ENCODE measurements at places on chromosomes 7 and 10.
A peak's percentile ranks its signal among the peaks of the same experiment; 100 is the strongest.

DNA sequence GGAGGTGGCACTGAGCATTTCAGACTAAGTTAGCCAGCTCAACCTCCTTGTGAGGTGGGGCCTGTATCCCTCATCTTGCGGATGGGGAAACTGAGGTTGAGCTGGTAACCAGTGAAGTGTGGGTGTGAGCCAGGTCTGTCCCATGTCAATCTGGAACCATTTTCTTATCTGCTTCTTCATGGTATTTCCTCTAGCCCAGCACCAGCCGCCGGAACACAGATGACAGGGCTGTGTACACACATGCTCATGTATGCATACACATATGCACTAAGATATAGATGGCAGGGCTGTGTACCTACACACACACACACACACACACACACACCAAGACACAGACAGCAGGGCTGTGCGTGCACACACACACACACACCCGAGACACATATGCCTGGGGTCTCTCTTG, 18.5 kb downstream of the RAMP3 start:
- DNase-seq: no peak

DNA sequence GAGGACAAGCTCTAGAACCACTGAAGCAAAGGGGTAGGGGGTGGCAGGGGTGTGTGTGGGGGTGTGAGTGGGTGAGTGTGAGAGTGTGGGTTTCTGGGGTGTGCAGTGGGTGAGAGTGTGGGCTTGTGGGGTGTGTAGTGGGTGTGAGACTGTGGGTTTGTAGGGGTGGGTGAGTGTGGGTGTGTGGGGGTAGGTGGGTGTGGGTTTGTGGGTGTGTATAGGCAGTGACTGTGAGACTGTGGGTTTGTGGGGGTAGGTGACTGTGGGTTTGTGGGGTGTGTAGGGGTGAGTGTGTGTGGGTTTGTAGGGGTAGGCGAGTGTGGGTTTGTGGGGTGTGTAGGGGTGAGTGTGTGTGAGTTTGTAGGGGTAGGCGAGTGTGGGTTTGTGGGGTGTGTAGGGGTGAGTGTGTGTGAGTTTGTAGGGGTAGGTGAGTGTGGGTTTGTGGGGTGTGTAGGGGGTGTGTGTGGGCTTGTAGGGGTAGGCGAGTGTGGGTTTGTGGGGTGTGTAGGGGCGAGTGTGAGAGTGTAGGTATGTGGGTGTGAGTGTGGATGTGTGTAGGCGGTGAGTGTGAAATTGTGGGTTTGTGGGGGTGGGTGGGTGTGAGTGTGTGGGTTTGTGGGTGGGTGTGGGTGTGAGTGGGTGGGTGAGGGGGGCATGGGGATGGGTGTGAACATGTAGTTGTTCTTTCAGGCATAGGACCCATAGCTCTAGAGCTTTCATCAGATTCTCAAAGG, 8.8 kb downstream of the NOS3 start:
- no peak for DNase-seq

DNA sequence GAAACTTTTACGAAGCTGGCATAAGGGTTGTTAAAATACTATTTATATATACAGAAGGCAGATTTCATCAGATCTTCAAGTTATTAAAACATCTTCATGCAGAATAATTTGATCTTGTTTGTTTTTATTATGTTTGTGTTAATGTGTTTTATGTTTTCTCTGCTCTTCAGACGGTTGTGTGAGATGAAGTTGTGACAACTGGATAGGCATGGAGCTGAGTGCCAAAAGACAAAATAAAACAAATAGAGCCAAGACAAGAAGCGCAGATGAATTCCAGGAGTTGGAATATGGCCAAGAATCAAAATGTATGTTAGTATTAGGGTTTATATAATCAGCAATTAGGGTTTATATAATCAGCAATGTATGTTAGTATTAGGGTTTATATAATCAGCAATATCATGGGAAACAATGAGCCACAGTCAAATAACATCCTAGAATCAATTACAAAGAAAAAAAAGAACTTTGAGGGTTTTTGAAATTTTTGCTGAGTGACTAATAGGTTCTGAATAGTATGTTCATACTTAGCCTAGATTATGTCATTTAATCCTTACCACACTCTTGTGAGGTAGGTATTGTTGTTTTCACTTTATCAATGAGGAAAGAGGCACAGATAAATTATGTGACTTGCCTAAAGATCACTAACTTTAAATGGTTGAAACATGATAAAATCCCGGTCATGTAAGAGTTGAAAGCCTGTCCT, 488.0 kb upstream of the STEAP1 start:
- no peak for DNase-seq

DNA sequence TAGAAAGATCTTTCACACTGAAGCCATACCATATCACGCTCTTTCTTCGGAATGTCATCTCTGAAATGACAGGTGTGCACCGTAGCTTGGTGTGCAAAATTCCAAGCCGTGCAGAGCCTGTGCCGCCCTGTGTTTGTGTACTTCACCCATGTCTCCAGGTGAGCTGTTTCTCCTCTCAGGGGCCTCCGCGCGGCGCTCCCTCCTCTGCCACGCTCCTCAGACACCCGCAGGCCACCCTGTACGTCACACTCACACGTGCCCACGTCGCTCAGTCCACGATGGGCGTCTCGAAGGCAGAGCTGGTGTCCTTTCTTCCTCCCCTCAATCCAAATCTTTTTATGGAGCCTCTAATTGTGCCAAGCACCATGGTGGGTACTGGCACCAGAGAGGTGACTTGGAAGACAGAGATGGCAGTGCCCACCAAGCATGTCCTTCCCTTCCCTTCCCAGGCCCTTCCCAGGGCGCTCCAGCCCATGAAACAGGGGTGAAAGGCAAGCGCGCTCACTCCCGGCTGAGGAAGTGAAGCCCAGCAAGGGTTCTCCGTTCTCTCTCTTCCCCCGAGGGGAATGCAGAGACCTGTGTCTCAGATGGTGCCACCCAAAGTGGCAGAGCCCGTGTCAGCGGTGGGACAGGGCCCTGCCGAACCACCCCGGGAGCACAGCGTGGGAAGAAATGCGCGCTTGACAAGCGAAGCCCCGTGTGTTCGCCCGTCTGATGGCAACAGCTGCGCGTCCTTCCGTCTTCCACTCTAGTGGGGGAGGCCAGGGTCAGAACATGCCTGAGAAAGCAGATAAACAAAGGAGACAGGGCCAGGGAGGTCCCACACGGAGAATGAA, 292.5 kb upstream of the SHH start:
- DNase-seq: no peak

DNA sequence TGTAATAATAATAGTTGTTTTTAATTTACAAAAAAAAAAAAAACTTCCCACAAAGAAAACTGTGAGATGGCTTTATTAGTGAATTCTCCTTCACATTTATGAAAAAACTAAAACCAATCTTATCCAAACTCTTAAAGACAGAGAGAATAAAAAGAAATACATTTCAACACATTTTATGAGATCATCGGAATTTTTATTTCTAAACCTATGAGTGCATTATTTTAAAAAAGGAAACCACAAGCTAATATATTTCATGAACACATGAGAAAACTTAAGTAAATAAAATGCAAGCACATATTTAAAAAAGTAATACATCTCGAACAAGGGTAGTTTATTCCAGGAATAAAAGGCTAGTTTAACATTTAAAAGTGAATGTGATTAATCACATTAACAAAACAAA, 31.5 kb downstream of the C7orf25 start:
- no peak for DNase-seq

DNA sequence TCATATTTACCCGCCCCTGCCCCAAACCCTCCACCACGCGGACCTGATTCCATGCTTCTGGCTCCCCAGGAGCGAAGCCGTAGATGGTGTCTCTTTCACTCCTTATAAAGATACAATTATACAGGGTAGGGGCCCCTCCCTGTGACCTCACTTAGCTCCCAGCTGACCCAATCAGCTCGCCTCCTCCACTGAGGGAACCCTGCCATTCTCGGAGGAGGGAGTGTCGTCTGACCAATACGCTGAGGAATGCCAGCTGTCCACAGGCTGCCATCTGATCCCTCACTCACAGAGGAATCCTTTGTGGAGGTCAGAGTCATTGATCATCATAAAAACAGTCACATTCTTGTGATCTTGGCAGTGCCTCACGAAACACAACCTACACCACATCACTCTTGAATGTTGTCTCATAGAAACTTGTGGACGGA, 67.5 kb upstream of the INSIG1 start:
- no peak for DNase-seq

GRCh38 chr7:68414631-68415425, 1183.4 kb upstream of the AUTS2 start:
- no peak for DNase-seq

- no peak for DNase-seq
Measured at GRCh38 chr7:117673839-117674238, 194.0 kb downstream of the CFTR start.

- DNase-seq: no peak
Measured at GRCh38 chr7:81349044-81349443, 420.8 kb downstream of the HGF start.

- no peak for DNase-seq
Measured at GRCh38 chr10:75021379-75022249, 89.8 kb upstream of the SAMD8 start.

GRCh38 chr10:12324530-12324929, 24.8 kb upstream of the CAMK1D start:
- DNase-seq: no peak

GRCh38 chr10:73756183-73756582, 12.0 kb downstream of the SEC24C start:
- no peak for DNase-seq

GRCh38 chr10:100184840-100185239, 989 bp downstream of the ERLIN1 start:
- DNase-seq: no peak

- DNase-seq: no peak
Measured at GRCh38 chr7:151774951-151775350, 102.0 kb downstream of the PRKAG2 start.

DNA sequence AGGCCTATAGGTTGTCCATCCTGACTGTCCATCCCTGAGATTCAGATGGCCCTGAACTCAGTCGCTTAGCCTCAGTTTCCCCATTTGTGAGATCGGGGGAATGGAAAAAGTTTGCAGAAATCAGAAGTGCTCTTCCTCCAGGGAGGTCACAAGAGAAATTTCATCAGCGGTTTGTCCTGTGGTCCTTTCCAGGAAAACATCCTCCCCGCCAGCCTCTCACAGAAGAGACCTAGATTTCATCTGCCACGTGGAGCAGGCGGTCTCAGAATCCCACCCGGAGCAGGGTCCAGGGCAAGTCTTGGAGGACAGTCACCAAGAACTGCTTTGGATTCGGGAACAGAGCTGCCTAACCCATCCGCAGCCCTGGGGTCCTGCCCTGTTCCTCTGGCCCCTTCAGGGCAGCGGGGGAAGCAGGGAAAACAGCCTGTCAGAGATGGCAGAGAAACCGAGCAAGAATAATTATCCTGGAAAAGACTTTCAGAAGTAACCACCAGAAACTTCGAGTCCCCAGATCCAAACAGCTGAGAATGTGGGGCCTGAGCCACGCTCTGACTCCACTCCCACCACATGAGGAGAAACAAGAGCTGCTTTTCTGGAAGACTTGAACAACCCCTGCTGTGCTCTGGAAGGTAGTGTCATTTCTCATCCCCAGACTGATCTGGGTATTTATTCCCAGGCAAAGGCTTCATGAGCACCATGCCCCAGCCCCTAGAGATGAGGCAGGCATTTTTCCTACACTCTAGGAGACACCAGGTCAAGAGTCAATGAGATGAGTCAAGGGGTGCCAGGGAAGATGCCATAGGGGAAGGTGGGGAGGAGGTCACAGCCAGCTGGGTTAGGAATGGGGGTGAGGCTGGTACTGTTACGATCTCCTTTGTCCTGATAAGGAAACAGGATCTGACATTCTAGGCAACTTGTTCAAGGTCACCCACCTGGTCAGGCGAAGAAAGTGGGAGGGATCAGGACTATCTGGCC, 1.1 kb upstream of the TNS3 start:
- no peak for DNase-seq

GRCh38 chr10:22635650-22636049, 78.7 kb downstream of the PIP4K2A start:
- no peak for DNase-seq

- DNase-seq: no peak
Measured at GRCh38 chr10:9911488-9911887, 1106.2 kb upstream of the CELF2 start.

- DNase-seq: peak; percentile 71
Measured at GRCh38 chr7:4883372-4884144, at the start of gene RADIL. Gene RADIL, minus strand, starts transcription at chr7:4883716. Its CDS starts 5,577 bp downstream, at chr7:4878139.

- DNase-seq: no peak
Measured at GRCh38 chr7:28355635-28356319, 56.5 kb upstream of the CREB5 start.

GRCh38 chr7:54946271-54946670, 72.5 kb upstream of the EGFR start:
- DNase-seq: no peak

- DNase-seq: no peak
Measured at GRCh38 chr10:92822060-92822634, 26.2 kb upstream of the EXOC6 start.

DNA sequence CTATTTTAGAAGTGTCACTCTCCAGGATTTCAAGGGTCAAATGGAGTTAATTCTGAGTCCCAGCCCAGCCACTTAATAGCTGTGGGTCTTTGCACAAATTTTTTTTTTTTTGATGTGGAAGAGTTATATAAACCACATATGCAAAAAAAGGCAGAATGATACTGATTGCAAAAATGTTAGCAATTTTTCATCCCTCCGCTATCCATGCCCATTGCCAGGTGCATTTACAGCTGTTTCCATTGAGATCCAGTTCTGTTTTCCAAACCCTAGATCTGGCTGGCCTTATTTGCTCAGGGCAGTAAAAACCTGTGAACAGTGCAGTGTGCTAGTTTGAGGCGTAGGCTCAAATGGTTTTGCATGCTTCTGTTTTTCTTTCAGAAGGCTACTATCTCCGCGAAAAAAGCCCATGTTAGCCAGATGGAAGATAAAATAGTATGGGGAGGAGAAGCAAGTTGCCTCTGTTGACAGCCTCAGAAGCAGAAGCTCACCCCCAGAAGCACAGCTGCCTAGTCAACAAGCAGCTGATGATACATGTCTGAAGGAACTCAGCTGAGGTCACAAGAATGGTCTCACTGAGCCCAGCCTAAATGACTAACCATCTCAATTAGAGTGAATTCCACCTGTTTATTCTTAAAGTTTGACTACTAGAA, 997 bp upstream of the ZNF138 start:
- no peak for DNase-seq

DNA sequence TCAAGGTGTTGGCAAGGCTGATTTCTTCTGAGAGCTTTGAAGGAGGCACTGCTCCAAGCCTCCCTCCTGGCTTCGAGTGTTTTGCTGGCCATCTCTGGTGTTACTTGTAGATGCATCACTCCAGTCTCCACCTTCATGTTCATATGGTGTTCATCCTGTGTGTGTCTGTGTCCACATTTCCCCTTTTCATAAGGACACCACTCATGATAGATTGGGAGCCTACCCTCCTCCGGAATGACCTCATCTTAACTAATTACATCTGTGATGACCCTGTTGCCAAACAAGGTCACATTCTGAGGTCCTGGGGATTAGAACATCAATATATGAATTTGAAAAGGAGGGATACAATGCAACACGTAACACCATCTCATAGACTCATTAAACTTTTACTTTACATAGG, 119.0 kb downstream of the CREB5 start:
- DNase-seq: no peak

Data from activated T-helper 9 cell treated with anti-CD3 and anti-CD28 coated beads, Interleukin-2, amount 50 U/mL, for 16 hours (primary cell).